ENCODE measurements at places on chromosomes 3 and 15. TPM values are rescaled to one million over a fixed set of nuclear protein-coding genes. Genes with fewer than 3 reads are reported as not detected.

DNA sequence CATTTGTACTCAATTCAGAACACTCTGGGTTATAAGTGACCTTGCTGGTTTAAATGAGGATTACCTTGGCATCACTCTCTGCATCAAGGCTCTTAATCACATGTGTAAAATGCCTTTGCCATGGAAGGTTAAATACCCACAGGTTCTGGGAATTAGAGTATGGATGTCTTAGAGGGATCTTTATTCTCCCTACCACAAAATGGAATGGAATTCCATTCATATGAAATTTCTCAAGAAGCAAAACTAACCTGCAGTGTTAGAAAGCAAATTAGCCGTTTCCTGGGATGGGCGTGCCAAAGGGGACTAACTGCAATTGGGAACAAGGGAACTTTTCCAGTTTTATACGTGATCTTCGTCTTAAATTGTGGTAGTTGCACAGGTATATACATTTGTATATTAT lies 39.8 kb downstream of the TBL1XR1 start:
- no peak overlapping the region for H3K27ac ChIP-seq
- H3K36me3 ChIP-seq, result peaks cover 11% of the 10 kb centered on the region
- H3K4me3 ChIP-seq, result no peak overlapping the region
- H3K4me1 ChIP-seq, result peaks cover 39% of the 10 kb centered on the region
- DNase-seq, result no peak
- H3K27me3 ChIP-seq, result no peaks in the 10 kb centered on the region

- H3K4me1 ChIP-seq, result no peaks in the 10 kb centered on the region
- DNase-seq, result no peak
- H3K36me3 ChIP-seq, result no peaks in the 10 kb centered on the region
- no peaks in the 10 kb centered on the region for H3K27me3 ChIP-seq
- no peak overlapping the region for H3K4me3 ChIP-seq
Measured at GRCh38 chr3:147807776-147808175, 398.6 kb downstream of the ZIC1 start.

The HCN4 gene
- not detected for total RNA-seq

The SNRK gene
- total RNA-seq, result 23.9 TPM

The IGF2BP2 gene
- 0.29 TPM for total RNA-seq
